Activated naive CD4-positive, alpha-beta T cell treated with anti-CD3 and anti-CD28 coated beads for 36 hours (primary cell): ENCODE measurements at places on chromosomes 2 and 18. TPM values are rescaled to one million over a fixed set of nuclear protein-coding genes. Genes with fewer than 3 reads are reported as not detected.

The CTAGE1 gene
- total RNA-seq: not detected

The SPC25 gene
- 32.0 TPM for total RNA-seq

The G6PC2 gene
- not detected for total RNA-seq

The HOXD4 gene
- not detected for total RNA-seq

The MARCO gene
- not detected for total RNA-seq
